CD4-positive, CD25-positive, alpha-beta regulatory T cell (primary cell): ENCODE measurements at places on chromosomes 3 and 15.

DNA sequence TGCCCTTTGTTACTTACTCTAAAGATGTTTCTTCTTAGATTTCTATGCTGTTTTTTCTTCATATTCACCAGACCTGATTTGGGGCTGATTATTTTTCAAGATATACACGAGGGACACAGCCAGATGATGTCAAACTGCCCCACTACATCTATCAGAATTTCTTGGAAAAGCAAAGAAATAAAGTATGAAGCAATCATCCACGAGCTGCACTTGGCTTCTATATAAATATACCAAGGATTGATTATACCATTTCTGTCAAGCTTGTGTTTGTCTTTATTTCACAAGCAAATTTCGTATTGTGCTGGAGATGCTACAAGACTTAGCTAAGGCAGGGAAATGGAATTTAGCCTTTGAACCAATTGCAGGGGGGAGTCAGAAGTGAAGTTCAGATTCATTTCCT is 715.1 kb upstream of the NR2F2 start:
- DNase-seq: no peak

GRCh38 chr3:88947013-88947412 is 160.4 kb upstream of the EPHA3 start:
- DNase-seq: no peak

GRCh38 chr15:90159213-90159612 is 41.9 kb upstream of the SEMA4B start:
- DNase-seq: no peak

GRCh38 chr3:28317438-28318022 is 31.0 kb upstream of the ZCWPW2 start:
- DNase-seq: peak; percentile 5

DNA sequence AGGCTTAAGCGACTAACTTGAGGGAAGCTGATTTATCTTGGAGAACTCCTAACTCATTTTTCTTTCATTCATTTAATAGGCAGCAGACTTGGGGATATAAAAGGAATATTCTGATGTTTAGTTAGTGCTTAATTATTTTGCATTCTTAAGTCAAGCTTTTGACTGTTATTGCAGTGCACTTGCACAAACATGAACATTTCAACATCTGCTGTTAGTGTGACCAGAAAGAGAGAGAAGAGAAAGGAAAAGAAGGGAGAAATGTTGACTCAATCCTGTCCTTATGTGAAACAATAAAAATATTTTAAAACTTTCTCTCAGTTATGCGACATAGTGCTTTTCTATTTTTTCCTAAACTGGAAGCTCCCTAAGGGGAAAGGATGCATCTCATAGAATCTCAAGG is 507.8 kb downstream of the LPP start:
- no peak for DNase-seq

DNA sequence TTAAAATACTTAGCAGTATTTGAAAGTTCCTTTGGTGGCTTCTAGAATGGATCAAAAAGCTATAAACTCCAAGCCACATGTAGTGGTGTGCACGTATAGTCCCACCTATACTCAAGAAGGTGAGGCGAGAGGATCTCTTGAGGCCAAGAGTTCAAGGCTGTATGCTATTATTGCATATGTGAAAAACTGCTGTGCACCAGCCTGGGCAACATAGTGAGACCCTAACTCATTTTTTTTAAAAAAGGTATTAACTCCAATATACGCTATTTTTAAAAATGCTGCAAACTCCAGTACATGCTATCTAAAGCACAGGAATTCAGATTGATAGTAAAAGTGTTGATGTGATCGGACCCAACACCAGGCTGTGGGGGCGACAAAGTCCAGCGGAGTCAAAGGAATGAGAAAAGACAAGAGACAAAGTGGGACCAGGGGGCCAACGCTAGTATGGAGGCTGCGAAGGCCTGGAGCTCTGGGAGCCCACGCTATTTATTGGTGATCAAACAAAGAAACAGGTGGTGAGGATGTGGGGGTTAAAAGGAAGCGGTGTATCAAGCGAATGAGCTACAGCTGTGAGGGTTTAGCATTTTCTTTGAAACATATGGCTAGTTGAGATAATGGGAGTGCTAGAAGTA is 66.6 kb downstream of the ARIH1 start:
- DNase-seq: no peak

- no peak for DNase-seq
Observed at GRCh38 chr3:65347166-65347565, 659.4 kb upstream of the ADAMTS9 start.

- peak; percentile 17 for DNase-seq
Observed at GRCh38 chr15:52527911-52528563, 643 bp downstream of the MYO5A start.

GRCh38 chr3:188034989-188035388 is 119.0 kb upstream of the LPP start:
- no peak for DNase-seq

- no peak for DNase-seq
Observed at GRCh38 chr3:58534592-58535494, 2.1 kb downstream of the ACOX2 start.

DNA sequence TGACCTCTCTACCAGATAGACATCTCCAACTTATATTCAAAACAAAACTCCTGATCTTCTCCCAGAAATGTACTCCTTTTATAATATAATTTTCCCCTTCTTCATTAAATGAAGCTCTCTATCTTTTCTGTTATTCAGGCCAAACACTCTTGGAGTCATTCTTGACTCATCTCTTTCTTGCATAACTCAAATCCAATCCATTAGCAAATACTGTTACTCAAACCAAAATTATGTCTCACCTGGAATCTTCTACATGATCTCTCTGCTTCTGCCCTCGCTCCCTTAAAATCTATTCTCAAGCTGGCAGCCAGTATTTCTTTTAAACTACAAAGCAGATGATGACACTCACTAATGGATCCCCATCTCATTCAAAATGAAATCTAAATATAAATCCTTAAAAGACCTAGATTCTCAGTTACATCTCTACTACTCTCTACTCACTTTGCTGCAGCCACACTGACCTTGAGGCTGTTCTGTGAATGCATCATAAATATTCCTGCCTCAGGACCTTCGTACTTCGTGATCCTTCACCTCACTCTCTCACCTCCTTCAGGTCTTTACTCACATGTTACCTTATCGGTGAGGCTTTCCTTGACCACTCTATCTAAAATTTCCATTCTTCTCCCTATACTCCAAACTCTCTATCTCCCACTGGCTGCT is 160.9 kb downstream of the TBC1D5 start:
- no peak for DNase-seq

- DNase-seq: no peak
Observed at GRCh38 chr3:54185740-54186139, 63.4 kb downstream of the CACNA2D3 start.

GRCh38 chr15:92877000-92877399 is 23.1 kb upstream of the CHD2 start:
- no peak for DNase-seq

DNA sequence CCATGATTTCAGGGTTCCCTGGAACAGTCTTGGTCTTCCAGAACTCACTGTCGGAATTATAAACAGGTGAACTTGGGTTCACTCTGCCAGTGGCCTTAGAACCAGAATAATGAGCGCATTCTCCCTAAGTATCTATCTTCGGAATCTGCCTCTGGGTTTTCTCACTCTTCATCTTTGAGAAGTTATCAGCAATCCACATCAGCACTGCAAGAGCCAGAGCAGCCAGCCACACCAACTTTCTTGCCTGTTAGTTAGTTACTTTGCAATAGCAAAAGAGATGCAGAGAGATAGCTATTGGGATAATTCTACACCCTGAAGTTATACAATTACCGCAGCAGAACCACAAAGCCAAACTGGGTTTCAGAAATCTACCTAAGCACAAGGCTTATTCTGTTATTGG is 25.8 kb downstream of the GLB1 start:
- DNase-seq: no peak

DNA sequence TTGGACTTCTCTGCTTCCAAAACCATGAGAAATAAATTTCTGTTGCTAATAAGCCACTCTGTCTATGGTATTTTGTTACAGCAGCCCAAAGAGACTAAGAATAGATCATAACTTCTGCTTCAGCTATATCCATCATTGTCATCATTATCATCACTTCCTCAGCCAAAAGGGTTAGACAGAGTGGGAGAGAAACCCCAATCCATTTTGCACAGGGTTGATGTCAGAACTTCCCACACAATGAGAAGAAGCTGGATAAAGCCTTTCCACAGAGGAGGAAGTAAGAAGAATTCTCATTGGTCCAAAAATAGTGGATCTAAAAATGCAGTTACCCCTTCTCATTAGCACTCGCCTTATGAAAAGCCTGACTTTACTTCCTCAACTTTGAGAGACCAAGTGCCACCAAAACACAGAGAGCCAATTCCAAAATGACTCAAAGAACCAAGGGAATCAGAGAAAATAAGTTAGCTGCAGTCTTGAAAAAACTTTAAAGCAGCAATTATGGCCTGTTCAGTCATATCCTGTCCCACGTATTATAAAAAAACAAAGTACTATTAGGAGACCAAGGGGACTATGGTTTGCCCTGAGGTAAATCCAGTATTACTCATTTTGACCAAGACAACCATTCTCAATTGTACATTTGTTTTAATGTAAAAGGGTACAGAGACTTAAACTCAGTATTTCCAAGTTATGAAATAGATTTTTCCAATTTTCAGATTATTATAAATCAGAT is 80.2 kb downstream of the WNT5A start:
- no peak for DNase-seq

DNA sequence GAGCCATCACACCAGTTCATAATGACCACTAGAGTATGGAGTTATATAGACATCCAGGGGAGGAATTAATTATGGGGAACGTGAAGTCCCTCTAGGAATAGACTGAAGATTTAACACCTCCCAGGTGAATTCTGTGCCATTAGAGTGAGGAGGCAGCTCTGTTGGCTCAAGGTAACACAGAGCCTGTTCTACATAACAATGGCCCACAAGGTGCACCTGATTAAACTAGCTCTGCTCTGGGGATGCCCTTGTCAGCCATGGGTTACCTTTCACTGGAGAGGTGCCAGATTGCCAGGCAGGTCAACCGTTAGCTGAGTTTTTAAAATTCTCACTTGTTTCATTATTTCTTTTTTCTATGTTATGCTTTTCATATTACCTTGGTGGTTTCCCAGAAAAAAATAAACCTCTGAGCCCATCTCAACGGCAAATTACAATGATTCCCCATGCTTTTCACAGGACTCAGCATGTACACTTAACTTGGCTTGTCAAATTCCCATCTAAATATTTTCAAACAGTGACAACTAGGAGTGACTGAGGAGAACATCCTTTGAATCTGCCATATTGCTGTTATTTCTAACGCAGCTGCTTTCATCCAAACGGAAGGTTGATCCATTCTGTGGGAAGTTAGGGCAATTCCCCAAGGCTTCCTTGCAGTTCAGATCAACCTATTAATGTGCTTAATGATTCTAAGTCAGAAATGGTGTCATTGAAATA is 512.9 kb downstream of the MCTP2 start:
- no peak for DNase-seq

- no peak for DNase-seq
Observed at GRCh38 chr3:11581237-11582190, 62.2 kb downstream of the VGLL4 start.

- no peak for DNase-seq
Observed at GRCh38 chr15:71465131-71465955, 345.0 kb upstream of the NR2E3 start.

DNA sequence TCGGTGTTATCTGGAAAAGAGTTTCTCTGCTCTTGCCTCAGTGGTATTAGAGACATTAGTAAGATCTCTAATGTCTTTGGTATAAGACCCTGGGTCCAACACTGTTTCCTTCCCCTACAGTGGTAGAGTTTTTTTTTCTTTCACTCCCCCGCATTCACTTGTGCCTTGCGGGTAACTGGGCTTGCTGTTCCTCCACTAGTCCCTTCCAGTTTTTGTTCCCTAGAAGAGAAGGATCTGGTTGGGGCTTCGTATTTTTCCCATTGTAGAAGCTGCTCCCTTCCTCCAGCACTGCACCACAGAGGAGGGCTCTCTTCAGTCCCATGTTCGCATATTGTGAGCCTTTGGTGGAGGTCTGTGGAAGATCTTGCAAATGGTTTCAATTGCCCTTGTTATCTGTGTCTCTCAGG is 13.7 kb downstream of the CTDSPL2 start:
- DNase-seq: no peak

DNA sequence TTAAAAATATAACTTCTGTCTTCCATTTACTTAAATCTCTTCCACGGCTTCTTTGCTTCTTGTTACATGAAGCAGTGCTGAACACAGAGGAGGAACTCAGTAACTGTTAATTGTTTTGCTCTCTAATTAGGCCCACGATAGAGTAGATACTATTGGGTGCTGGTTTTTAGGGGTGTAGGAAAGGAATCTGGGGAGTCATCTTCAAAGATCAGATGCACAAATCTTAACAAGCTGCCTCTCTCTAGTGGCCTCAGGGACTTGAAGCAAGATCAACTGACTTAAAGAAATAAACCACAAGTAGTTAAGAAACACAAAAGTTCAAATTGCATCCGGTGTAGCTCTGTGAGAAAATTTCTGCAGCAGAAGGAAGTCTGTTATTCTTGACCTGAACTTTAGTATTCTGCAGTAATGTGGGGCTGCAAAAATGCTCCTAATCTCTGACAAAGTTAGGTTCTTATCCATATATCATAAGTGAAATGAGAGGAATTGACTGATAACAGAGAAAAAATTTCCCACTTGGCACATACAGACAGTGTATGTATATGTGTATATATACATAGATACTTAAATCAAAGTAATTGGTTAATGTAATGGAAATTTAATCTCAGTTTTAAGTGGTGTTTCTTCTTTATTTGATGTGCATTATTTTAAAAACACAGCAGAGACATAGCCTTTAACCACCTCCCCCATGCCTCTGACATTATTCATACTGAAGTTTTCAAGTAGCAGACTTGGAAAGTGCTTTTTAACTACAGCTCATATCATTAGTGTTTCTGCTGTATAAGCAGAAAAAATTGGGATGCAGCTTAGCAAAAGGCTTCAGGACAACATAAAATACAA is 51.8 kb downstream of the CHST2 start:
- no peak for DNase-seq
